ENCODE measurements at places on chromosomes 5 and 9.

GRCh38 chr9:97905228-97905627 is 17.1 kb downstream of the TRMO start:
- DNase-seq, result peak; percentile 34

- no peak for DNase-seq
Observed at GRCh38 chr9:89311346-89312221, 589 bp downstream of the CKS2 start.

GRCh38 chr5:1054018-1054798 is 45.6 kb downstream of the NKD2 start:
- no peak for DNase-seq

GRCh38 chr9:107090218-107090617 is 192.9 kb upstream of the RAD23B start:
- no peak for DNase-seq

GRCh38 chr9:20016611-20017010 is 227.8 kb upstream of the SLC24A2 start:
- DNase-seq, result no peak

DNA sequence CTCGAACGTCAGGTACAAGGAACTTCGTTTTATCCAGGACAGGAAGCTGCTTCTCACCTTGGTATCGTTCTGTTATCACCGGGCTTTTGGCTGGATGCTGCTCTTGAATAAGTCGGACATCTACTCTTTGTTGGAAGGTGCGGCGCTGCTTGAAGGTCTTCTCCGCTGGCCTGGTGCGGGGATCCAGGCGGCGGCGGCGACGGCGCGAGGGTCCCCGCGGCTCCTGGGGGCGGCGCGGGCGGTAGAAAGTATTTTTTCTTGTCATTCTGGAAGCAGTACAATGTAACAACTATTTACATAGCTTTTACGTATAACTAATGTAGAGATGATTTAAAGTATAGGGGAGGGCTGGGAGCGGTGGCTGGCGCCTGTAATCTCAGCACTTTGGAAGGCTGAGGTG is 52.3 kb downstream of the ACER2 start:
- DNase-seq, result no peak

DNA sequence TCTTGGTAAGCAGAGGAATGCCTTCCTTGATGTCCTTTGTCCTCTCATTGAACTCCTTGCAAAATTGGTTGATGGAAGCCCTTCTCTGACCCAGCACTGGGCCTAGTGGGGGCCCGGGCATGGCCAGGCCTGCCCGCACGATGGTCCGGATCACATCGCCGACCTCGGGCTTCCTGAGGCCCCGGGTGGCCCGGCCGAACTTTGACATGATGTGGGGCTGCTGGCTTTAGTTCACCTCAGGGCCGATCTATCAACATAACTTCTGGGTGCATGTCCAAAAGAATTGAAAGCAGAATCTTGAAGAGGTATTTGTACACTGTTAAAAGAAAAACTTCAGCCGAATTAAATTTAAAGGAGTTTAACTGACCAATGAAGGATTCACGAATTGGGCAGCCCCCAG is 24.1 kb upstream of the GNPDA1 start:
- no peak for DNase-seq

GRCh38 chr5:31346896-31347551 is 153.5 kb downstream of the CDH6 start:
- no peak for DNase-seq

DNA sequence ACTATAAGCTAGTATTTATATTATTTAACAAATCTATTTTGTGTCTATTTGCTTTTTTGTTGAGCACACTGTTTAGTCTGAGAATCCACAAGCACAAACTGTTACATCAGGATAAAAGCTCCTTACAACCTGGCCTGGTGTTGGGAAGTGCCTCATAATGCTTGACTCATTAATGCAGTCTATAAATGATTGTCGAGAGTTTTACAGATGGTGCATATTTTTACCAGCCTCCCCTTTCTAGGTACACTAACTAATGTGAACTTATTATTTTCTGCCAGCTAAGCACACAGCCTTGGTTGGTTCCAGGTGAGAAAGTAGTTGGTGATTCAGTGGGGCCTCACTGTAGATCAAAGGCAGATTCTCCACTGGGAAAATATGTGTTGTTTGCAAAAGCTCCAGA is 151.0 kb upstream of the ADAMTS16 start:
- DNase-seq, result no peak

- DNase-seq, result no peak
Observed at GRCh38 chr9:34337403-34337802, 8.0 kb downstream of the NUDT2 start.

GRCh38 chr5:1503241-1504068 is 20.3 kb downstream of the LPCAT1 start:
- DNase-seq, result no peak

- no peak for DNase-seq
Observed at GRCh38 chr5:73507062-73507461, 8.8 kb downstream of the BTF3 start.

DNA sequence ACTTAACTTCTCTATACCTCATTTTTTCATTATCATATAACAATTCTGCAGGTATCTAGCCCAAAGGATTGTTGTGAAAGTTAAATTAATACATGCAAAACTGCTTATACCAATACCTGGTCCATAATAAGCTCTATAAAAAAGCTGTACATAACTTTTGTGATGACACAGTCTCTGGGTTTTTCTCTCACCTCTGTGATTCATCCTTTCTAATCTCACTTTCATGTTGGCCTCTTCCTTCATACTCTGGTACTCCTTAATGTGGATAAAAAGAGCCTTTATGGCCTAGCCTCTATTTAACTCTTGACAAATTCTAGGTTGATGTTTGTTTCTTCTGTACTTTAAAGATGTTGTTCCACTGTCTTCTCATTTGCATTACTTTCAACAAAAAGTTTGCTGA is 162.9 kb upstream of the ACOT12 start:
- no peak for DNase-seq
